ENCODE measurements at places on chromosomes 3 and 15.

DNA sequence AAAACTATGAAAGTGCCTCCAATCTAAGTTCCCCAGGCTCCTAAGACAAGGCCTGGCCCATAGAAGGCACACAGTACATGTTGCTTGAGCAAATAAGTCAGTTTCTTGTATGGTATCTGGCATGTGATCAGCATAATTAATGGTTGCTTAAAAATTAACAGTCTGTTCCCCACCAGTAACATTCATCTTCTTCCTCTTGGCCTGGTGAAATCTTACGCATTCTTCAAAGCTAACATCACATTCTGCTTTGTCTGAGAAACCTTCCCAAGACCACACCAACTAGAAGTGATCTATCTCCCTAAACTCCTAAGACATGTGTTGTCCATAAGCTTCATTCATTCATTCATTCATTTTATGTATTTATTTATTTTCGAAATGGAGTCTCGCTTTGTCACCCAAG is 48.1 kb downstream of the LIPC start:
- DNase-seq = no peak

DNA sequence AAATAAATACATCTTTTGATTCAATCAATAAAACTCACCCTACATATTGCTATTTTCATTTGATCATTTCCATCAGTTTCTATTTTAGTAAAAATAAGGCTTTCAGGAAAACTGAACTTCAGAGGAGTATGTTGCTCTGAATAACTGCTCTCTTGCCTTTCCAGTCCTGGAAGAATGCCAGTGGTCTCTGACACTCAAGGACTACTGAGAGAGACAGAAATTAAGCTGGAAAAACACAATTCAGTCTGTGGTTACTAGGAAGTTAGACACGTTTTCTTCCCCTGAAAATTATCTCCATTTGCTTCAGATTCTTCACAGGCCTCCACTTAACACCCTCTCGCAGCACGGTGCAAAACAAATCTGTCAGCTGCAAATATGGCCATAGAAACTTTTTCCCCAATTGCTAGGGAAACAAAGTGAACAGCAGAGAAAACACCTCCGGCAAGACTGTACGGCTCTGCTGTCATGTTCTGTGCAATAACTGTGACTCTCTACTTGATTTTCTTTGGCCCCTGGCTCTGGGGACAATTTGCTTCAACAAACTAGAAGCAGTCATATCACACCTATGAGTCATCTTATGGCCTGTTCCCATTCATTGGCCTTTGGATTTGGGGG is 353.0 kb downstream of the MAGI1 start:
- DNase-seq = no peak

- DNase-seq = no peak
Measured at GRCh38 chr15:44735482-44736180, 697 bp upstream of the TRIM69 start.

DNA sequence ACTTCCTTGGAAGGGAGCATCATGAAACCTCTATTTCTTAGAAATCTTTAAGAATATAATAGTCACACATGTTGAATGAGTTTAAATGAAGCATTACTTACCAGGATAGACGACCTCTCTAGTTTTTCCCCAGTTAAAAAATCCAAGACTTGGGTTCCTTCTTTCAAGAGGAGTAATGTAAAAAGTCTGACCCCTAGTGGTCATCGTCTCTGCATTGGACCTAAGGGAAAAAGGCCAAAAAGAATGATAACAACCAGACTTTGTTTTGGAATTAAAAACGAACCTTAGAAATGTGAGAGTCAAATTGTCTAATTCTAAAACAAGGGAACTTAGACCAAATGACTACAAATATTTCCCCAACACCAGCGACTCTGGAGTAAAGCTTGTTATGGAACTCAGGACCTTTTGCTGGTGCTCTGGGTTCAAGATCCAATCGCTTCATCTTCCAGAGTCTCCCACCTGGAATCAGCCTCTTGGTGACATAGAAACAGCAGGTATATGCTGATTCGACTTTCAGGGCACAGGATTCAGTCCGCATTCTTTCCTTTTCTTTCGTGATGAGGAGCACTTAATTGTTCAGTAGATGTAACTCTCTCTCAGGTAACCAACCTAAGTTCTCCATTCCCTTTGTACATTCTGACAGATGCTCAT is 214.8 kb upstream of the TPRG1 start:
- DNase-seq = peak; percentile 48

GRCh38 chr3:187808527-187808895 is 63.2 kb upstream of the BCL6 start:
- no peak for DNase-seq

- DNase-seq = no peak
Measured at GRCh38 chr3:37287776-37288175, 113.4 kb upstream of the LRRFIP2 start.

- DNase-seq = no peak
Measured at GRCh38 chr3:42680271-42680670, 5.1 kb upstream of the KLHL40 start.

DNA sequence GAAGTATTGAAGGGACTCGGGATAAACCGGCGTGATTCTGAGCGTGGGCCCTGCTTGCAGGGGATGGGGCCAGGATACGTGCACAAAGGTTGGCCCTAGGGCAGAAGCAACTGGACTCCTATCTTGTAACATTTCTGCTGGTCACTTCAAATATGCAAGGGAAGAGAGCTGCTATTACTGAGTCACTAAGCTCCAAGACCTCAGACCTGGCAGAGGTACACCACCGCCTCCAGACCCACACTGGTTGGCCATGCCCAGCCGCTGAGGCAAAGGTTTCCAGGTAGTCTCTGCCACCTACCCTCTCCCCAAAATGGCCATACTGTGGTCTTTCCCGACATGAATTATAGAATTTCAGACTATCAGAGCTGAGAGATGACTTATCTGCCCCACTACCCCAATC is 13.4 kb upstream of the STRA6 start:
- DNase-seq = no peak

DNA sequence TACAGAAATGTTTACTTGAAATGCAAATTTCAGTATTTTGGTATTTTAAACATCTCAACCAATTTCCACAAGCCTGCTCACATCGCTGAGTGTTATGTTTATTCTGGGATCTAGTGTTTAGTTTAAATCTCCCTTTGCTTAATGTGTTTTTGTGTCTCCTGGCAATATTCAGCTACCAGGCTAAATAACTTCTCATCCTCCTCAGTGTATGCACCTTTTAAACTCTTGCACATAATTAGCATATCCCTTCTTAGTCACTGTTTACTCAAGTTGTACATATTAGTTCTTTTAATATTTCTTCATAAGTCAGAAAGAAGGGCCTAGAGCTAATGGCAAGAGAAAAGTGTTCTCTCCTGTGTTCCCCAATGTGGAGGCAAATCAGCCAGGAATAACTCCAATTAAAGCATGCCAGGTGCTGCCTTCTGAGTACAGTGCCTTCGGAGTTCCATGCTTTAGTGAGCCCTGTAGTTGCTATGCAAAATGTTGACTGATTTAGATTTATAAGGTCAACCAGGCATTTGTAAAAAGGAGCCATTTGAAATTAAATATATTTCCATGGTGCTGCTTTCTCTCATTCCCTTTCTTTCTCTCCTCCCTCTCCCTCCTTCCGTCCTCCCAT is 234.3 kb downstream of the GAP43 start:
- no peak for DNase-seq

DNA sequence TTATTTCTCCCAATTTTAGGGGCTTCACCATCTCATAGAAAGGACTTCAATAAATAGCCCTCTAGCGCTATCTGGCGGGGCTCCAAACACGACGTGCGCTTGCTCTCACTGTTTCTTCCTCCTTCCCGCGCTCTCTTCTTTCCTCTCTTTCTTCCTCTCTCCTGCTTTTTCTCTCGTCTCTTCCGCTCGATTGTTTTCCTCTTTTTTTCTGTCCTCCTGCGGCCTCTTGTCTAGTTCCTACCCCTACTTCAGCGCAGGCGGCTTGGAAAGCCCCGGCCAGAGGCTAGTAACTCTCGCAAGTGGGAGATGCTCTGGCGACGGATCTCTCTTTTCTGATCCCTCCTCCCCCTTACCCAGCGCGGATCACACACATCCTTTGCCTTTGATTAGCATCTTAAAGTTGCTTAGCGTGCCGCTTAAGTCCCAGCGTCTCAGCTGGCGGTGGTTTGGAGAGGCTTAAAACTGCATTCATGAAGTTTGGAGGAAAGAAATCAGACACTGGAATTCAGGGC is 6.2 kb upstream of the MEIS2 start:
- no peak for DNase-seq

DNA sequence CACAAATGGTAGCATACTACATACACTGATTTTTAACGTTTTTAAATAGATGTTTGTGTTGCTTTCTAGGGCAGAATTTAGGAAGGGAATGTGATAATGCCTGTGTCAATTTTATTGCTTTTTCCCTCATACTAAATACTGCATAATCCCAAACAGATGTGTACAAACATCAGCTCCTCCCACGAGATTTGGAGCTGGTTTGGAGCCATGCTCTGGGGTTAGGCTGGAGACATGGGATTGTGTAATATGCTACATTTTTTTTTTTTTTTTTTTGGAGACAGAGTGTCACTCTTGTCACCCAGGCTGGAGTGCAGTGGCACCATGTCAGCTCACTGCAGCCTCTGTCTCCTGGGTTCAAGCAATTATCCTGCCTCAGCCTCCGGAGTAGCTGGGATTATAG is 80.1 kb downstream of the EBLN2 start:
- no peak for DNase-seq

- no peak for DNase-seq
Measured at GRCh38 chr3:149936812-149937230, 33.9 kb downstream of the PFN2 start.

GRCh38 chr15:99651023-99651807 is 82.0 kb downstream of the LYSMD4 start:
- DNase-seq = no peak

- no peak for DNase-seq
Measured at GRCh38 chr3:184740509-184741258, 28.8 kb upstream of the MAGEF1 start.

DNA sequence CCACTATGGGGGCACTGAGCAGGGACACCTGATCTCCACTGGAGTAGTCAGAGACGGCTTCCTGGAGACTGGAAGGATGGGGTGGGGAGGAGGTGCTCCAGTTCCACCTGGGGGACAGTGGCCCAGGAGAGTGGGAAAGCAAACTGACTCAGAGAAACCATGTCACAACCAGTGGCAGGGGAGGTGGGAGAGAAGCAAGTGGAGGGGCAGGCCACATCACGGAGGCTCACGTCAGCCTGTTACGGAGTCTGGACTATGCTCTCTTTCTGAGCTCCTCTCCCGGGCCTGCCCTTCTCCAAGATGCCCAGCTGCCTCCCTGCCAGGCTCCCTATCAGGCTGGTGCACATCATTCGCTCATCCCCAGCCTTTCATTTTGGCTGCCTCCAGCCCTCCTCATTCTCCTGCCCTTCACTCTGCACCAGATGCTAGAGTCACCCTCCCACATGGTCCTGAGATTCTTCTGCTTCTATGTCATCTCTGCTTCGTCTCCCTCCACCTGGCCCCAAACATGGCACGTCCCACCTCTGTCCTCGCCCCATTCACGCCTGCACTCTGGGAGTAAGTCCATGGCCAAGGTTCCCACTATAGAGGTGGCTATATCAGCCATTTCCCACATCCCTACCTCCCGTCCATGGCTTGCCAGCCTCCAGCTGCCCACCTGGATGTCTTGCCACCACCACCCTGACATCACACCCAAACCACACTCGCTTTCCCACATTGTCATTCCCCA is 100.3 kb downstream of the ADCY5 start:
- no peak for DNase-seq

- peak; percentile 39 for DNase-seq
Measured at GRCh38 chr3:171566803-171567422, 106.7 kb upstream of the TNIK start.

DNA sequence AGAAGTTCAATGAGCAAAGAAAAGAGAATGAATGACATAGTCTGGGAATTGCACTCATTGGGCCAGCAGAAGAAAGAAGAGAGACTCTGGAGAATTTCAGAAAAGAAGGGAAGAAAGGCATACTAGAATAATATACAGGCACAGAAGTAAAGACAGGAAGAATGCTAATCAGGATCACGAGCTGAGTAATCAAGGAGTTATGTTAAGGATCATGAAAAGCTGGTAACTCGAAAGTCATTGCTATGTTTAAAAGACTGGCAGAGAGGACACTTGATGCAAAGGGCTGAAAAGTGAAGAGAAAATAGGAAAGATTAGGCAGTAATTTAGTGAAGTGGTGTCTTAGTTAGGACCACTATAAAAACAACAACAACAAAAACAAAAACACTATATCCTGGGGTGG is 284.1 kb downstream of the ZBBX start:
- no peak for DNase-seq

- no peak for DNase-seq
Measured at GRCh38 chr15:77024273-77025082, 29.6 kb downstream of the PSTPIP1 start.

GRCh38 chr3:56321383-56321782 is 146.9 kb downstream of the ERC2 start:
- no peak for DNase-seq
